ENCODE measurements at places on chromosomes 2 and 18.

DNA sequence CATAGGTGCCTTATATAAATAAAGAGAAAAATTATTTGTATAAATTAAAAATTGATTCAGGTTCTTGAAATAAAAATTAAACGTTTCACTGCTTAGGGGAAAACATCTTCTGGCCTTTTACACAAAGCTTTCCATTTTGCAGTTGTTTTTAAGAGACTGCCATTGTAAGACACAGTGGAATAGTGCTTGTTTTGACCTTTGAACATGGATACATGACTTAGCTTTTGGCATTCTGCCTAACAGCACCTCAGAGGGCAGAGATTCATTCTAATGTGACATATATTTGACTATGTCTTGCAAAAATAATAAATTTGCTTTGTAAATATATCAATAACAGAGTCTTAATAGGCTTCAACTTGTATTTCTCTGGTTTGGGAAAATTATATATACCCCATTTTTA is 142.1 kb downstream of the SLC4A10 start:
- no peak for DNase-seq

GRCh38 chr2:186027922-186028321 is 289.3 kb downstream of the FSIP2 start:
- DNase-seq, result no peak

DNA sequence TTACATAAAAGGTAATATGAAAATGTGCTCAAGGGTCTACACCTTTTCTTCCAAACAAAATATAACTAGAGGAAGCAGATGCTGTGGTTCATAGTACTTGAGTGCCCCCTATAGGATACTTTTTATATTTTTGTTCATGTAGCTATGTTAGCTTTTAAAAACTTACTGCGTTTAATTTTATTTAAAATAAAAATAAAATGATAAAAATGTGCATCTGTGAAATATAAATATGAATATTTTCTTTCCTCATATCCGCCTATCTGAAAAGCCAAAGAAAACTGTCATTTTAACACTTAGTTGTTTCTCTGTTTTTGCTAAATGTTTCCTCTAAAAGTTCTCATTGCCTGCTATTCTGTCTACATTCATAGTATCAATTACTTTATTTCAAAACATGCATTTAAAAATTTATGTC is 9.6 kb upstream of the LRP1B start:
- DNase-seq, result no peak

GRCh38 chr2:59882822-59883221 is 670.6 kb downstream of the BCL11A start:
- no peak for DNase-seq

GRCh38 chr2:131151398-131151797 is 46.3 kb downstream of the PLEKHB2 start:
- no peak for DNase-seq

GRCh38 chr18:31970617-31971016 is 27.7 kb upstream of the TRAPPC8 start:
- no peak for DNase-seq

DNA sequence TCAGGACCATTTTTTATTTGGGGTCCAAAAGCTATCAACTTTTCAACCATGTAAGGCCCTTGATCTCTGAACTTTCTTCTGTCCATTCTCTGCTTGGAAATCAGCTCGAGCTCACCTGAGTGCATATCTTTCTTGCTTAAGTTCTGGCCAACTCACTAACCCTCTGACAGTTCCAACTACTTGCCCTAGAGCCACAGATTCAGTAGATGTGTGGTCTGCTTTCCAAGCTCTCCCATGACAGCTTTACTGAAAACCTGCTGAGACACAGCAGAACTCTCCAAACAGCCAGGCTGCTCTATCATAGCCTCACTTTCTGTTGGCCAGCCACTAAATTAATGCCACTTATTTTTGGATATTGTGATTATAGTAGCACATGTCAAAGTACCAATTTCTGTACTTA is 21.2 kb upstream of the IKZF2 start:
- no peak for DNase-seq

DNA sequence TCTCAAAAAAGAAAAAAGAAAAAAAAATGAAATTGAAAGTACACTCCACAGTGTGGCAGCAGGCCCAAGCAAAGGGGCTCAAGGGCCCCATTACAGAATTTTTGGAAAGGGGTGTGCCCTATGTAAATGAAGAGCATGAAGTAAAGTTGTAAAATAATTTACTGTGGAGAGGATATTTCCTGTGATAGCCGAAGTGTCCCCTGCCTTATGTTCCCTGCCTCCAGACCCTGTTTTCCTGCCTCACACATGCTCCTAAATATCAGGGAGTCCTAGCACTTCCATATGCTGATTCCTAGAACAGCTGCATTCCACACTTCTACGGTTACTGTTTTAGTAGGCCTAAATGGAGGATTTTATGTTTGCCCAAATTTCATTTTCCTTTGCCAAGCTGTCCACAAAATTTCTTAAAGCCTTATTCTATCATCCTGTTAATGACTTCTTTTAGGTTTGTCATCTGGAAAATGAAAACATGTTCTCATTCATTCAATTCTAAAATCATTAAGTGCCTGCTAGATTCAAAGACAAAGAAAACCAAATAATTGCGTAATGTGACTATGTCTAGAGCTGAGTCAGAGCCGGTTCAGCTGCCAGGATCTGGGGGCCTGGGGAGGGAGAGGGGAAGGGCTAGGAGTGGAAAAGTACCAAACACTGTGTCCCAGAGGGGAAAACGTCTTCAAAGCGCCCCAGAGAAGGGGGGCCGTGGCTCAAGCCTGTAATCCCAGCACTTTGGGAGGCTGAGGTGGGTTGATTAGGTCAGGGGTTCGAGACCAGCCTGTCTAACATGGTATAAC is 25.9 kb upstream of the IMPA2 start:
- DNase-seq, result no peak

GRCh38 chr18:55090564-55091188 is 131.4 kb upstream of the CCDC68 start:
- DNase-seq, result no peak

- DNase-seq, result no peak
Measured at GRCh38 chr2:1605102-1606045, 138.9 kb downstream of the PXDN start.

DNA sequence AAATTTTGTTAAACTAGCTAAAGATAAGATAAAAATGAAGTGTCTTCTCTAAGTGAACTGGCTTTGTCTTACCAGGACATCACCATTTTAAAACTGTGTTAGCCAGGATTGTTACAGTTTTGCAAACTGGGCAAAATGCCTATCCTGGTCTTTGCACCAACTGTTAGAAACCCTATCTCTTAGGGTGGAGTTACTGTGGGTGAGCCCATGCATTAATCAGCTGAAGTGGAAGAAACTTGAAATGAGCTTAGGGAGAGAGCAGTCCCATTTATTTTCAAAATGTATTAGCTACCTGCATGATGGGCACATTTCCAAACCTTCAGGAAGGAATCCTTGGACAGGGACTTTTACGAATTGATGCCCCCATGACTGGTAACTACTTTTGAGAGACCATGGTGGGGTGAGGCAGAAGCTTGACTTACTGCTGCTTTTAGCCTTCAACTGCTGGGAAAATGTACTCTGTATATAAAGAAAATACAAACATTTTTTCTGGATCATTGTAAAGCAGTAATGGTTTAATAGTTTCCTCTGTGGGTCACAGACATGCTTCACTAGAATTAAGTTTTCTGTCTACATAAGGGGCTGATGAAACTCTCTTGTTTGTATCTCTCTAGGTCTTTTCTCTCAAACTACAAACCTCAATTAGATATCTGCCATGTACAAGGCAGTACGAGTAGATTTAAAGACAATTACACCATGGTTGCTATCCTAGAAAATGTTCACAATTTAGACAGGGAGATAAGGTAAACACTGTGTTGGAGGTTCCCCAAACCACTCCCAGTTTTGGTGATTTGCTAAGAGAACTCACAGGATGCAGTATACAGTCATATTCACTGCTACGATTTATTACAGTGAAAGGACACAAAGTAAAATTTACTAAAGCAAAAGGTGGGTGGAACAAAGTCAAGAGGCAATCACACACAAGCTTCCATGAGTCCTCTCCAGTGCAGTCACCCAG is 321.4 kb upstream of the MMADHC start:
- DNase-seq, result no peak
